Non-pigmented ciliary epithelial cell (primary cell): ENCODE measurements at places on chromosomes 7 and 10.

DNA sequence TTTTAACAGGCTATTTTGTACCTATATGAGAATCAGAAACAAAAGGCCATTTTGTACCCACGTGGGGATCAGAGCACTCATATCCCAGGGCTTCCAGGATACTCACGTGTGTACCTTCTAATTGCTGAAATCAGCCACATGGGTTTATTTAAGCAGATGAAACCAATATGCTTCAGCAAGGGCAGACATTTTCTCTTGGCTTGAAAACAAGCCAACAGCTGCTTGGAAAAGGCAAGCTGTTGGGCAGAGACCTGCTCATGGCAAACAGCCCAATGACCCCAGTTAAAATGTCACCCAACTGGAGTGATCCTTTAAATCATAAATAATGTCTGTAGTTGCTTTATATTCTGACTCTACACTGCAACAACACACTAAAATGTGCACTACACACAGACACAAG lies 26.5 kb upstream of the TOMM7 start:
- no peak for DNase-seq

GRCh38 chr10:10658172-10658785 lies 359.4 kb upstream of the CELF2 start:
- no peak for DNase-seq

DNA sequence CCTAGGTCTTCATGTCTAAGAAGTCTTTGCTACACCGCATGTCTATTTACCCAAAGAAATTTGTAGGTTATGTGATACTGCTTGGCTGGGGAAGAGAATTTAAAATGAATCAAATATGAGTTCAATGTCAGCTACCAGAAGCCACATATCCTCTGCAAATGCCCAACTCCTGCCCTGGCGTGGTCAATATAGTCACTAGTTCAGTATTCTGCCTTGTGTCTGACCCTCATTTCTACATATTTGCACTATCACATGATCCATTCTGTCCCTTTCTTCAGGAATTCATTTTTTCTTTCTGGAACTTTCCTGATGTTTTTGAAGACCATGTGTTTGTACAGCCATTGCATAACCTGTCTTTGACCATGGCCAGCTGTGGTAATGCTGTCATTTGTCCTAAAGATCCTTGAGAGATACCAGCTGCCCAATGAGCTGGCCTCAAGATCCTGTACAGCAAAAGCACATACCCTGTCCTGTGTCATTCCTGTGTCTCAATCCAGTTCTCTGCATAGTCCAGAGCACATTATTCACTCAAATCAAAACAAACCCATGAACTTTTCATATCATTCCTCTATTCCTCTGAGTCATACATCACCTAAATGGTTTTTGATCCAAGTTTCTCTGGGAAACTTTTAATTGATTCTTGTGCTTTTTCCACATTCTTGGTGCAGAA lies 524.5 kb downstream of the PARD3 start:
- DNase-seq, result peak; percentile 91

DNA sequence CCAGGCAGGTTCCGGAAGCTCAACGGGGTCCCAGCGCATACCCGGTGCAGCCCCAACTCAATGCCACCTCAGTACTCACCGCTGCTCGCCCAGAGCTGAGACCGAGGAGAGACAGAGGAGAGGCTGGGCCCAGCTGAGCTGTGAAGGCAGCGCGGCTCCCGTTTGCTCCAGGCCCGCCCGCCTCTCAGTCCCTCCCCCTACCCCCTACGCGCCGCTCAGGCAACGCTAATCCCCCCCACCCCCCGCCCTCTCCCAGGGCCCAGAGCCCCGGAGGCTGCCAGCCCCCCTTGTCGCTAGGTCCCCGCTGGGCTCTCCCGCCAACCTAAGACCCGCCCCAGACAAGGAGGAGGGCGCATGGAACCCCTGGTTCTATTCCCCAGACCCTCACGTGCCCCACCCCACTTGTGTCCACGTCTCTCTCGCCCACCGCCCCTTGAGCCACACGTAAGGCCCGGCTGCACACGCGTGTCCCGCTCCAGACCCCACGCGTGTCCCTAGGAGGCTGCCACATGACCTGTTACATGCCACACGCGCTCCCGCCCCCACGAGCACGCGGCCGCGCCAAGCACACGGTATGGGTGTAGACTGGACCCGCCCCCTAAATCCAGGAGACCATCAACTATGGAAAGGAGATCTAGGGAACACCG lies at the start of gene PSD:
Gene PSD (minus strand): TSS at position 164 of the 647 bp plus-strand sequence. CDS start 1,747 bp downstream, outside the sequence.
- DNase-seq, result no peak
